Fibroblast of skin of back (primary cell): ENCODE measurements at places on chromosomes 2 and 18.

GRCh38 chr18:43914018-43914417 lies 636.7 kb upstream of the SYT4 start:
- DNase-seq, result peak; percentile 27

GRCh38 chr2:119004602-119005001 lies 62.6 kb downstream of the MARCO start:
- DNase-seq, result no peak

- DNase-seq, result peak; percentile 46
These were observed 191.2 kb upstream of the CDH19 start for GRCh38 chr18:66795051-66795450.

- peak; percentile 67 for DNase-seq
These were observed 67.5 kb downstream of the ZEB2 start for GRCh38 chr2:144452169-144452988.

DNA sequence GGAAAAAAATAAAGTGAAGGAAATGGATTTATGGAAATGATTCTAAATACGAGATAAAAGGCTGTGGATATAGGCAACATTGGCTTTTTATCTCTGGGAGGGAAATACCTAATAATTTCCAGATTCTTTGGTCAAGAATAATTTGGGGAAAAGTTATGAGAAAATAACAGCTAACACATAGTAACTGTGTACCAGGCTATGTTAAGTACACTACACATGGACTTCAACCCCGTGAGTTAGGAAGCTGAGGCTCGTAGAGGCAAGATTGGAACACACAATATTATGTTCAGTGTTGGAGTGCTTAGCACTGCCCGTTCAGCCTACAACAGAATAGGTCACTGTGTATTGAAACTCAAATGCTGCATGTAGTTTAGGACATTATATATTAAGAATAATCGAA lies 34.3 kb upstream of the GPD2 start:
- DNase-seq, result no peak

GRCh38 chr2:40300391-40300790 lies 151.5 kb downstream of the SLC8A1 start:
- DNase-seq, result no peak

DNA sequence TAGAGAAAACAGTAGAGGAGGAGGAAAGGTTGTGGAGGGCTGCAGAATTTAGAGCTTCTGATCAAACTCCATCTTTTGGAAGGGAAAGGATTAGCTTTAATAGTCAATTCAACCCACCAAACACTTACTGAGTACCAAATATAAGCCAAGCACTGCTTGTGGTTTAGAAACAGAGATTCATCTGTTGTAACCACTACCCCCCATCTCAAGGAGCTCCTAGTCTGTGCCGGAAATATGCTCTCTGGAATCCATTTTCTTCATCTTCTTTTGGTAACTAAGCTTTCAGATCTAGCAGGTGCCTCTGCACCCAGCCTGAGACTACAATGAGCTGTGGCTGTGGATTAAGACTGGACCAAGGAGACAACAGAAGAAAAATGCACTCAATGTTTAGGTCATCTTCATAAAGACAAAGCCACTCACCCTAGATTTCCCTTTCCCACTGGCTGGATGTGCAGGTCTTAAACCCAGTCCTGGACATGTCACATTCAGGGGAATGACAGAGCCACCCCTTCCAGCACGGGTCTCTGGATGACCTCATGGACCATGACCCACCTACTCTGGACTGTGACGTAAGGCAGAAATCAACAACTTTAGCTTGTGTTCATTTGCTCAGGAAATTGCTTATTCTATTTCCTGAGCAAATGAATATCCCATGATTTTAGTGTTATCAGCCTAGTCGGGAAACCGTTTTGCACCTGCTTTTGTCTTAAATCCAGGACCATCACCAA lies 52.9 kb downstream of the EPB41L3 start:
- DNase-seq, result no peak

- no peak for DNase-seq
These were observed 61.0 kb downstream of the C2orf76 start for GRCh38 chr2:119305497-119306195.

- peak; percentile 13 for DNase-seq
These were observed 476.3 kb downstream of the TRIB2 start for GRCh38 chr2:13193075-13193474.

- no peak for DNase-seq
These were observed 817.4 kb upstream of the ACVR2A start for GRCh38 chr2:147027436-147027835.

GRCh38 chr2:229180658-229181057 lies 90.4 kb downstream of the PID1 start:
- DNase-seq, result no peak

DNA sequence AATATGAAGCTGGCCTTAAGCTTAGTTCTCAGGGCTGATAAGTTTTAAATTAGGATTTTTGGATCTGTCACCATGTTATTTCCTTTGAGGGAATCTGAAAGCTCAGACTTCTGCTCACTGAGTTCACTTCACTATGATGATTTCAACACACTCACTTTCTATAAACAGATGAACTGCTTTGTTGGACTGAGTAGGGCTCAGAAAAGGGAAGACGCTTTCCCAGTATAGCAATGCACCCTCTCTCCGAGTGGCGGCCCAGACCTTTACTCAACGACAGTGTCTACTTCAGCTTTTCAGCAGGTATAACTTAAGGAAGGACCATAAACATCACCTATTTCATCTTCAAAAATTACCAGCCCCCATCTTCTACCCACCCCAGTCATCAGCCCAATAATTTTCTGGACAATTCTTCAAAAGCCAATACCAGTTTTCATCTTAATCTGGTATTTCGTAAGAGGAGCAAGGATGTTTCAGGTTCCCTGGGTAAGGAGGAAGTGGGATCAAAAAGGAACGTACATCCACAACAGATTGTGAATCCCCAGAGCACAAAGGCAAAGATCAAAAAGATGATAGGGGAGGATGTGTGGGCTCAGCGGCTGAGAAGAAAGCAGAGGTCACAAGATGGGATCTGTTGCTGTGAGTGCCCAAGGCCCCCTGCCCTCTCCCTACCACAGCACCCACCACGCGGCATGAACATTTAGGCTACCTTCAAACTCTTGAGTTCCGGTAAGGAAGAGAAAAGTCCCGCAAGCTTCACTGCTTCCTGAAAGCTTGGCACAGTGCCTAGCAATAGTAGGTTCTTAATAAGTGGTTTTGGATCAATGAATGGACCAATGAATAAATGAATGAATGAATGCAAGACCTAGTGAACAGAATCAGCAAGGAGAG lies 41.9 kb downstream of the LPIN2 start:
- DNase-seq, result no peak

DNA sequence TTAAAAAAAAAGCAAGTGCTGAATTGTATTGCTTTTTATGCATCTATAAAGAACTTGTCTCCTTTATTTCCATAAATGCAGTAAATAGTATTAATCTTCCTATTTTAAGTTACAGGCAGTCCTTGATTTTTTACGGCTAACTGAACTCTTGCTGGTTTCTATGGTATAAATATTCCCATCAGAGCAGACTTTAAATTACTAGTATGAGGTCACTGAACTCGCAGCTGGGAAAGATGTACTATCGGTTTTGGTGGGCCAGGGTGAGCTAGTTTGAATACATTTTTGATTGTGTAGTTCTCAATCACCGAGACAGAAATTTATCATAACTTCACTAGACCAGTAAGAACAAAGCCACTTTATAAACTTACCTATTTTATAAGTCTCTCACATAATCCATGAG lies 20.9 kb upstream of the KDSR start:
- DNase-seq, result no peak

DNA sequence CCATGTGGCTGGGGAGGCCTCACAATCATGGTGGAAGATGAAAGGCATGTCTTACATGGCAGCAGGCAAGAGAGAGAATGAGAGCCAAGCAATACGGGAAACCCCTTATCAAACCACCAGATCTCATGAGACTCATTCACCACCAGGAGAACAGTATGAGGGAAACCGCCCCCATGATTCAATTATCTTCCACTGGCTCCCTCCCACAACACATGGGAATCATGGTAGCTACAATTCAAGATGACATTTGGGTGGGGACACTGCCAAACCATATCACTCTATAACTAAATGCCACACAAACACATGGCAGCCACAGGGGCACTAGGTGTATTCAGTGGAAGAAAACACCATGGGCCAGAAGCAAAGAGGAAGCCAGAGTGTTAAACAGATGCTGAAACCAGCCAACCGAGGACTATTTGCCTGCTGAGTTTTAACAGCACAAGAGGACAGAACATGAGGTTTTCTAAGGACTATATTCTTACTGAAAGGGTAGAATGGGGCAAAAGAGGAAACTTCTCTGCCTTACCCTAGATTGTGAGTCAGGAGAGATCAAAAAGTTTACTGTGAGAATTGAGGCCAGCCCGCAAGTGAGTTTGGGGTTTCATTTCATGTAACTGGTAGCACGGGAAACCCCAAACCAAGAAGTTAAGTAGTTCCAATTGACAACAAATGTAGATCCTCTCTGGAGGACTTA lies 49.2 kb downstream of the SIGLEC15 start:
- no peak for DNase-seq

GRCh38 chr2:149409506-149409905 lies 79.1 kb downstream of the LYPD6 start:
- DNase-seq, result no peak

DNA sequence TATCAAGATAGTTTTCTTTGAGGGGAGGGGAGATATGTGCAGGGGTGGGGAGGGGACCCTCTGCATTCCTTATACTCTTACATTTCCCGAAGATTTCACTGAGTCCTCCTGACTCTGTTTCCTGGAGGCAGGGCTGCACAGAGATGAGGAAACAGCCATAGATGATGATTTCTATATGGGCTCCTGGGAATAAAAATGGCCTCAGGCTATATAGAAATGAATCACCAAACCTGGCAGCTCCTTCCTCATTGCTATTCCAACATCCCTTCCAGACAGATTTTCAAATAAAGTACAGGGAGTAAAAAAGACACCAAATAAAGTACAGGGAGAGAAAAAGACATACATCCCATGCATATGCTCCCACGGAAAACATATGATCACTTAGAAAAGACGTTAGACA lies 474.8 kb upstream of the RAB6C start:
- no peak for DNase-seq

GRCh38 chr2:6683516-6683915 lies 182.2 kb downstream of the CMPK2 start:
- no peak for DNase-seq

DNA sequence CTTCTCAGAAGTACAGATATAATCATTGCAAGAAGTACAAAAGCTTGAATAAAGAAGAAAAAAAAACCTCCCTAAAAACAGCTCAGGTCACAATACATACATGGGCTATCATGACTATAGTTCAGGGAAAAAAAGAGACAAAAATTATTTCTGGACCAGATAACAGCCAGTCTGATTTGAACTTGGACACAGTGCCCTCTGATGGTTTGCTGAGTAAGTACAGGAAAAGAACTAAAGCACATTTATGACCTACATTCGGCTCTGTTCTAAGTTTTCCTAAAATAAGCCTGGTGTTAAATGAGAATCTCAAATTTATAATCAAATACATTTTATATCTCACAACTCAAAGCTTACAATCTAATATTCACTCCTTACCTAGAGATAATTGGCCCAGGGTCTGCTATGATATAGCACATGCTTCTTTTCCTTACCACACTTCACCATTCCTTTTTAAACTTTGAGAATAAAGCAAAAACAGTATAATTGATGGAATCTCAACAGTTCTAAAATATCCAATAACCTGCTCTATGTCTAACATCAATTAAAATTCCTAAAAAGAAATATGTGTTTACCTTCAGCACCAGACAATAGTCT lies 81.1 kb downstream of the RAPH1 start:
- peak; percentile 53 for DNase-seq

DNA sequence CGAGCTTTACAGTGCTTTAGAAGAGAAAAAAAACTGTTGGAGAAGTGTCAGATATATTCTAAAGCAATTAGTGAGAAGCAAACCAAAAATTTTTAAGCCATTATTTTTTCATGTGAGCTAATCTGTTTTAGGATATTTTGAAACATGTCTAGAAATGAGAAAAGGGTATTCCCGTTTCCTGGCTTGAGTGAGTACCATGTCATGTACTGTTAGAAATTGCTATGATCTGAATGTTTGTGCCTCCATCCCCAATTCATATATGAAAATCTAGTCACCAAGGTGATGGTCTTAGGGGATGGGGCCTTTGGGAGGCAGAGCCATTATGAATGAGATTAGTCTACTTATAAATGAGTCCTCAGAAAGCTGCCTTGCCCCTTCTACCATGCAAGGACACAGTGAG lies 493.3 kb upstream of the GCFC2 start:
- DNase-seq, result no peak

DNA sequence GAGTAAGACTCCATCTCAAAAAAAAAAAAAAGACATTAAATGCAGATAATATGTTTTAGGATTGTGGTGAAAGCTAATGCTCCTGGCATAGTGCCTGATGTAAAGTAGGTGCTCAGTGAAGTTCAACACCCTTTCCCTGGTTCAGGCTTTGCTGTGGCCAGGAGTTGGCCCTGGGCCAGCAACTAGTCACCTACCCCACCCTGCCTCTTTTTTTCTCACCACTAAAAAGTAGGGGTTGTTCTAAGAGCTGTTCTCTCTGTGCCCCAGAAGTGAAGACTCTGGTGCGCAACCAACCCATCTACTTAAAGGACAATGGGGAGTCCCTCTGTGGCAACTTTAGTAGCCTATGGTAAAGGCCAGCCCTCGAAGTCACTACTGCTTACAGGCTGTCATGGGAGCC lies 75.9 kb downstream of the DNMT3A start:
- no peak for DNase-seq
